ENCODE measurements at places on chromosomes 1 and 21.

DNA sequence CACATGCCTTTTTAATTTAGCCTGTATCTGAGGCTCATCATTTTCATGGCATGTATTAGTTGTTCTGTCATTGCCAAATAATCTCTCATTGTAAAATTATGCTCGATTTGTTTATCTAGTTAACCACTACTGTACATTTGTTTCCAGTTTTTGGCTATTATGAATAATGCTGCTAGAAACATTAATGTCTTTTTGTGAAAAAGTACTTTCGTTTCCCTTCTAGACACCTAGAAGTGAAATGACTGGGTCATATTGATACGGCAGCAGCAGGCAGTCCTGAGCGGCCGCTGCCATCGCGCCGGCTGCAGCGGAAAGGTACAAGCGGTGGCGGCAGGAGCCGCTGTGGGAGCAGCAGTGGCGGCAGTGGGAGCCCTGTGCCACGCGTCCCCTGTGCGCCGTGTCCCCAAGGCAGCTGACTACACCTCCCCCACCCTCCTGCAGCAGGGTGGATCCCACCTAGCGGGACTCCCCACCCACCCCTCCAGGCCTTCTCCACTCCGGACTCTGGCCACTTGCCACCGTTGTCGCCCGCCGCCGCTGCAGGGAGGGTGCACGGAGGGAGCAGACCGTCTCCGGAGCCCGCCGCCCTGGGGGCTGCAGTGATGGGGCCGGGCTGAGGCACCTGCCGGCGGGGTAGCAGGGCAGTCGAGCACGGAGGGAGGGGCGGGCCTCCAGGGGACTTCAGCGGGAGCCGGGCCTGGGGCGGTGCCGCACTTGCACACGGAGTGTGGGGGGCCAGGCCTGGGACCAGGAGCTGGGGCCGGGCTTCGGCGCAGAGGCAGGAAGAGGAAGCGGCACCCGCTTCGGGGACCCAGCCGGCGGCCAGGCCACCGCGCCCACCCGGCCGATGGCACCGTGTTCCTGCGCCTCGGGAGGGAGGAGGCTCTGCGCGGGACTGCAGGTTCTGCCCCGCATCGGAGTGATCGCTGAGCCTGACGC, 66.8 kb upstream of the RGS7 start:
- DNase-seq = no peak

- DNase-seq = no peak
These were observed 72.3 kb upstream of the CSF3R start for GRCh38 chr1:36555041-36555440.

- DNase-seq = no peak
These were observed 217.9 kb downstream of the TM2D1 start for GRCh38 chr1:61506944-61507500.

GRCh38 chr1:183002797-183003196, 20.4 kb upstream of the LAMC1 start:
- DNase-seq = no peak

DNA sequence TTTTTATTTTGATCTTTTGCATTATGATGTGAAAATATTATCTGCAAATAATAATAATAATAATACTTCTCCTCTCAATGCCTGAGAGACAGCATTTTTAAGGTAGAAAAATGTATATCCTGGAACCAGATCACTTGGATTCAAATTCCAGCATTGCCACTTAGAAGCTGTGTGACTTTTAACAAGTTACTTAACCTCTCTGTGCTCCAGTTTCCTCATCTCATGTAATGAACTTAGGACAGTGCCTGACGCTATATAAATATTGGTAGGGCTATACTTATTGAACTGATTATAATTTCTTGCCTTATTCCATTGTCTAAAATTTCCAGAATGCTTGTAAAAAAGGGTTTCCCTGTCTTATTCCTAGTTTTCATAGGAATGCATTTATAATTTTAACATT, 137.2 kb downstream of the IGSF21 start:
- DNase-seq = no peak

GRCh38 chr1:87017998-87018672, 103.7 kb downstream of the HS2ST1 start:
- DNase-seq = no peak

Data from stimulated activated CD4-positive, alpha-beta T cell treated with anti-CD3 and anti-CD28 coated beads, Interleukin-15, amount 100 ng/mL, for 1 hour (primary cell).